ENCODE measurements at places on chromosomes 4 and X. TPM values are rescaled to one million over a fixed set of nuclear protein-coding genes. Genes with fewer than 3 reads are reported as not detected.

GRCh38 chr4:38728631-38729141 lies 54.1 kb downstream of the TLR10 start:
- no peak for DNase-seq

DNA sequence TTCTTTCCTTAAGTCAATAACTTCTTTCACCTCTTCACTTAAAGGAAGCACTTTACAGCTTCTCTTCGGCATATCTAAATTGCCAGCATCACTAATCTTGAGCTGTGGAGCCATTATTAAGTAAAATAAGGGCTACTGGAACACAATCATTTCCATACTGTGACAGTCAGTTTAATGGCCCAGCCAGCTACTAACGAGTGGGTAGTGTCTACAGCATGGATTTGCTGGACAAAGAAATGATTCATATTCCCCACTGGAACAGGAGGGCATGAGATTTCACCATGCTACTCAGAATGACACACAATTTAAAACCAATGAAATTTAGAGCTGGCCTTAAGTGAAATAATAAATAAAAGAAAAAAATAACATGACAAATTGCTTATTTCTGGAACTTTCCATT lies 72.1 kb downstream of the DDIT4L start:
- no peak for DNase-seq

GRCh38 chr4:78517050-78517652 lies 34.4 kb upstream of the ANXA3 start:
- DNase-seq, result no peak

GRCh38 chr4:24666816-24667477 lies 82.6 kb upstream of the DHX15 start:
- no peak for DNase-seq

DNA sequence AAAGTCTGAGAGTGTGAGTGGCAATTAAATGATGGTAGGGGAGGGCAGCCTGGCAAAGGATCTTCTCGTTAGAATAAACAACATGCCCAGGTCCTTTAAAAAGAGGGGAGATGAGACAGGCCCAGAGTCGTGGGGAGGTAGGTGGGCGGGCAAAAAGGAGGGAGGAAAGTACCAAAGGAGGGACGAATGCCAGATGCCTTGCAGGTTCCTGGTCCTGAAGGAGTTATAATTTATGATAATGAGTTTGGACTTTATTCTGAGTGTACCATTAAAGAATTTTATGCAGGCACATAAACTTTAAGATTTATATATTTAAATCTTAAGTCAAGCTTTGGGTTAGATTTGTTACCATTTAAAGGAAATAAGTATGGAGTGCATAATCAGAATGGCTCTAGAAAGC lies 62.3 kb upstream of the SMARCA5 start:
- DNase-seq, result no peak

- no peak for DNase-seq
These were observed 701.8 kb downstream of the PCDH7 start for GRCh38 chr4:31422006-31422405.

DNA sequence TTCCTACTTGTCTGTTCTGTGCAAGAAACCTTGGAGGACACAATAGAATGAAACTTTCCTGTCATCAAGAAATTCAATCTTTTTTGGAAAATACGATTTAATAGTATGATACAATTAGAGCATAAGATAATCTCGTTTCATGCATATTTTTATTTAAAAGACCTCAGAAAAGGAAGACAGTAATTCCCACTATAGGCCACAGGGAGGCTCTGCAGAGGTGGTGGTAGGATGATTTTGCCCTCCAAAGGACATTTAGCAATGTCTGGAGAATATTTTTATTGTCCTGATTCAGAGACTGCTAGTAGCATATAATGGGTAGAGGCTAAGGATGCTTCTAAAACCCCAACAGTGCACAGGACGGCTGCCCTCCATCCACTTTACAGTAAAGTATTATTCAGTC lies 68.7 kb downstream of the PAK3 start:
- DNase-seq, result no peak

- no peak for DNase-seq
These were observed 81.3 kb downstream of the PLS3 start for GRCh38 chrX:115642311-115642710.

GRCh38 chr4:108559911-108560310 lies 60.5 kb upstream of the RPL34 start:
- no peak for DNase-seq

GRCh38 chr4:117478702-117479101 lies 393.3 kb upstream of the TRAM1L1 start:
- DNase-seq, result no peak

GRCh38 chr4:8289956-8290700 lies 20.6 kb downstream of the HTRA3 start:
- DNase-seq, result peak; percentile 71

DNA sequence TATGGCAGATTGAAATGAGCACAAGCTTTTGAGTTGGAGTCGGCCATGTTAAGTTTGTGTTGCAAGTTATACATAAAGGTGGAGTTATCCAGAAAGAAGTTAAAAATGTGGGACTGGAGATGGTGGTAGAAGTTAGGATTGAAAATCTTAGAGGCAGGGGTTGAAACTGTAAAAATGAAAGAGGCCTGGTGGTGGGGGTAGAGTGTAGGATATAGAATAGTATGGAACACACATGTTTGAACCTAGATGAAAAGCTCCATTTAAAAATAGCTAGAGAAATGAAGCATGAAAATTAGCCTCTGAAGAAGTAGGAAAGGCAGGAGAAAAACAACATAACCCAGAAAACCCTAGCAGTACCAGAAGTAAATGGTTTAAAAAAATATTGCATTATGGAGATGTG lies 131.8 kb upstream of the ENPEP start:
- no peak for DNase-seq

GRCh38 chrX:22652596-22652995 lies 347.2 kb upstream of the DDX53 start:
- DNase-seq, result no peak

- DNase-seq, result no peak
These were observed 60.9 kb downstream of the ADGRA3 start for GRCh38 chr4:22454955-22455354.

GRCh38 chr4:26985873-26986272 lies 125.2 kb downstream of the STIM2 start:
- DNase-seq, result no peak

DNA sequence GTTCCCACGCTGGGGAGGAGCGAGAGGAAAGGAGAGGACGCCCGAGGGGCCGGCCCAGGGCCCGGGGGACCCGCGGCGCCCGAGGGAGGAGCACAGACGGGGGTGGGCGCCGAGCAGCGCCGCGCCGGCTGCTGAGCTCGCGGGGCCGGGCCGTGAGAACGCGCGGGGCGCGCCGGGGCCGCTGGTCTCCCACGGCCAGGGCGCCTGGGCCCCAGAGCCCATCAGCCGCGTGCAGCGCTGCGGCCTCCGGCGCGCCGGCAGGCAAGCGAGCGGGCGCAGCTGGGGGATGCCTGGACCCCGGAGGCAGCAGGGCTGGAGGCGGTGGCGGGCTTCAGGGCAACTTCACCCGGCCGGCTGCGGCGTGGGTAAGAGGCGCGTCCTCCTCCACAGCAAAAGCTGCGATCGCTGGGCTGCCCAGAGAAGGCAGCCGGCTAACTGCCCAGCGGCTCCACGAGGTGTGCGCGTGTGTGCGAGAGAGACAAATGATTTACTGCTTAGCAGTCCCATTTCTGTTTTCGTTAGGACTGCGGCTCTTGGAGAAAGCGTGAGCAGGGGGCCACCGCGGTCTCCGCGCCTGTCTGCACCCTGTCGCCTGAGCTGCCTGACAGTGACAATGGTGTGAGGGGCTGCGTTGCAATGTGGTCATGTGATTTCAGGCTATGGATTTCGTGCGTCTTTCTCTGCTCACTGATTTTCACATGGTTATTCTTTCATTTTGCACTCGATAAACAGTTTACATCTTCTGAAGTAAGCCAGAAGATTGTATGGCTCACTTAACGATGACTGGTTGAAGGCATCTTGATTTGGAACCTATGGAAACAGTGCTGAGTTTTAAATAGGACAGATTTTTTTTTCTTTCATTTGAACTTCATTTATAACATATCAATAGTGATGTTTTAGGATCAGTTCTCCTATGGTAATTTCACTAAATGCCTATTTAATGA lies 1.2 kb downstream of the GUCY1A1 start:
- peak; percentile 76 for DNase-seq

GRCh38 chr4:66736606-66737005 lies 808.7 kb downstream of the CENPC start:
- DNase-seq, result no peak

- peak; percentile 79 for DNase-seq
These were observed 385 bp downstream of the DCLK2 start for GRCh38 chr4:150078579-150079080.

- DNase-seq, result no peak
These were observed 31.6 kb upstream of the ANXA3 start for GRCh38 chr4:78519962-78520361.

DNA sequence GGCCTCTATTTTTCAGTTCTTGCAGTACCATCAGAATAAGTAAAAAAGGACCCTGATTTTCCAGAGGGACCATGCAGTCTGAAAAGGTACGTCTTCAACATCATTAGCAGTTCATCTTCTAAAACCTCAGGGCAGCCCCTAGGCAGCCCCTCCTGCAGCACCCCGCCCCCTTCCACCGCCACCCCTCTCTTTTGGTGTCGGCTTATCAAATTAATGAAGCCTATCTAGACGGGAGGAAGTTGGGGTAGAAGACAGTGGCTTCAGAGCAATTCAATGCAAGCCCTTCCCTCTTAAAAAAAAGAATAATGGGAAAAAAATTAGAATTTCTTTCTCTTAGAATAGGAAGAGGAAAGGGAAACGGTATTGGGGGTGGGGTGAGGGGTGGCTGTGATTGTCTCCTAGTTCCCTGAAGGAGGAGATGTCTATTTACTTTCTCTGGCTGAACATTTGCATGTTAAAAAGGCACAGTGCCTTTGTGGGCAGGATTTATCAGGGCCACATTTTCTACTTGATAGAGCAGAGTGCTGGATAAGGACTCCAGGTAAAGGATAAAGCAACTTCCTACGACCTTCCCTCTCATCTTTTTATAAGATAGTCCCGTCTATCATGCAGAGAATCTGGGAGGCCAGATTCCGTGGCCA lies 159.4 kb downstream of the MGST2 start:
- DNase-seq, result no peak

DNA sequence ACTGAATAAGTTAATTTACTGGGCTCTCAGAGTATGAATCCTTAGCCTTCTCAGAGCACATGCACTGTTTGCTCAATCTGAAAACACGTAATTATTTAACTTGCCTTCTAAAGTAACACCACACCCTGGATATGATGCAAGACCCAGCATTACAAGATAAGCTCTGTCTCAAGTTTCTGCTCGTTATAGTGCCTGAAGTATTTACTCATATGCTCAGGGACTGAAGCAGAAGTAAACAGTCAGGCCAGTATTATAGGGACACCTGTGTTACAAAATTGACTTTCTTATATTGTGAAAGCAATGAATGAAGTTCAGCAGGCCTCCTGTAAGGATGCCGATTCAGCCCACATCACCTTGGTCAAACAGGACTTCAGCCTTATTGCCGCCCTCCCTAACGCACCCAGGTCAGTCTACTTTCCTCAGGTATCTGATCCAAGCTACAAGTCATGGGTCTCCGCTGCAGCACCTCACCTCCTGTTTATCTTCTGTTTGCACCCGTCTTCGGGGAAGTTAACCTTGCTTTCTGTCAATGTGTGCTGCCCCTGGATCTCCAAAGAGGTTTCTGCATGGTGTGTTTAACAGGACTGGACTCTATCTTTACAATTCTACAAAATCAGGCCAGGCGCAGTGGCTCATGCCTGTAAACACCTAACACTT lies 42.8 kb upstream of the KLF3 start:
- no peak for DNase-seq

- DNase-seq, result no peak
These were observed 263.7 kb upstream of the UGT8 start for GRCh38 chr4:114334884-114335330.

GRCh38 chr4:85966373-85966772 lies 393.5 kb downstream of the MAPK10 start:
- no peak for DNase-seq

GRCh38 chrX:24243692-24244091 lies 70.2 kb downstream of the SUPT20HL2 start:
- DNase-seq, result no peak

DNA sequence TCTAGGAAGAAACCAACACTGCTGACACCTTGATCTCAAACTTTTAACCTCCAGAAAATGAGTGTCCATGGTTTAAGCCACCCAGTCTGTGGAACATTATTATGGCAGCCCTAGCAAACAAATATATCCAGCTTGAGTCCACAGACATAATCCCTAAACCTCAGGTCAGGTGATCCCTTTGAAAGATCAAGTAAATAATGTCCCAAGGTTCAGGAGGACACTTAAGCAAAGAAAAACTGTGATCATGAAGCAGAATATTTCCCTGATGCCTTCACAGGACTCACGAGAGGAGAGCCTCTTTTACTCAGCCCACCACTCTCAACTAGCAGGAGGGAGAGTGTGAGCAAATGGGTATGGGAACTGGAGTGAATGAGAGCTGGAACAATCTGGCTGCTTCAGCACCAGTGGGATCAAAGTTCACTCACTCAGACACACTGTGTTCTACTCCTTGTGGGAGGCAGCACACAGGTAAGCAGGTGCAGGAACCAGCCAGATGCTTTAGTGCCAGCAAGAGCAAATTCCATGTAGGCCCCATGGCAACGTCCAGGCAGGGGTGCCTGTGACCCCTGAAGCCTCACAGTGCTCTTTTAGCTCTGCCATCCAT lies 608.4 kb downstream of the RAB28 start:
- no peak for DNase-seq

DNA sequence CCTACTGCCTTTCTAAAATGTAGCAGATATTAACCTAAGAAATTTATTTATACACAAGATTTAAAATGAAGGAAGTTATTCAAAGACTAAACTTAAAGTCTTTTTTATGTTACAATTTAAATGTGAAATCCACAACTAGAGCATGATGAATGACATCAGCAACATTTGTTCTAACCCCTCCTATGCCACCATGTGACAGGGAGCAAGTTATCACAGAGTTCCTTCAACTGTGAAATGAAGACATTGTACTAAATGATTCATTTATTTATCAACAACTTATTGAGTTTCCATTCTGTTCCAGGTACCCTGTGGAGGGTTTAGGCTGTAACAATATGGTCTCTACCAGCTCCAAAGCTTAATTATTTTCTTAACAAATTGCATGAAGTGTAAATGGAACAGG lies 76.9 kb downstream of the SLC39A8 start:
- no peak for DNase-seq

- DNase-seq, result no peak
These were observed 268.7 kb downstream of the NR3C2 start for GRCh38 chr4:148173397-148174017.

Gene KCND1
- 0.27 TPM for total RNA-seq

Gene NXF3
- 0.19 TPM for total RNA-seq

Gene SPP1
- total RNA-seq, result 20.9 TPM

Gene TCP11X1
- not detected for total RNA-seq

Gene MAGEA9B
- total RNA-seq, result not detected

Gene DCK
- total RNA-seq, result 7.1 TPM

Gene DMP1
- total RNA-seq, result not detected

Gene ARHGEF9
- 55.8 TPM for total RNA-seq

Gene GAGE12J
- not detected for total RNA-seq

Gene ZAR1
- total RNA-seq, result not detected

Gene RTL3
- total RNA-seq, result 0.24 TPM

Gene SSX1
- not detected for total RNA-seq

Gene SERTM2
- total RNA-seq, result 0.08 TPM

Gene PHKA1
- 5.8 TPM for total RNA-seq

Gene BST1
- total RNA-seq, result 2.5 TPM

Gene GATA1
- not detected for total RNA-seq

Gene SLC9B1
- 0.86 TPM for total RNA-seq

Gene TEC
- total RNA-seq, result 3.1 TPM

Gene CSAG2
- not detected for total RNA-seq

Gene TAF9B
- 19.6 TPM for total RNA-seq

Gene FAM9B
- total RNA-seq, result not detected
